HFFc6 (cell line): ENCODE measurements at places on chromosomes 7 and 10. TPM values are rescaled to one million over a fixed set of nuclear protein-coding genes. Genes with fewer than 3 reads are reported as not detected.

NACAD gene
- 6.6 and 9.3 TPM in 2 replicates for total RNA-seq

MRLN gene
- not detected in 3 replicates for total RNA-seq

DNA sequence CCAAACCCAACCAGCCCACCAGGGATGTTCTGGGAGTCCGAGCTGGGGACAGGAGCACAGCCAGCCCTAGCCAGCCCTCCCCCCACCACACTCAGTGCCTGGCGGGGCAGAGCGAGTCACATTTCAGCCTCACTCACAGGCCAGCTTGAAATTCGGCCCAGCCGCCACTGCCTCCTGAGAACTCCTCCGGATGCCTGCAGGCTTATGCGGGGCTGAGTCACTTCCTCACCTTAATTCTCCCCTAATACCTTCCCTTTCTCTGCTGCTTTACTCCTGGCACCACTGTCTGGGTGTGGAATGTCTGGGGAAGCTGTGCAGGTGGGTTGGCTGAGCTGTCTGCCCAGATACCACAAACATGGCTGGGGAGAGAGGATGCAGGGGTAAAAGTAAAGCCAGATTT lies 22.6 kb upstream of the DLG5 start:
- peak overlapping the region; percentile 45 for H3K27ac ChIP-seq
- DNase-seq = peak; percentile 51
- H3K36me3 ChIP-seq = peaks cover 22% of the 10 kb centered on the region
- no peak overlapping the region for H3K4me3 ChIP-seq
- H3K4me1 ChIP-seq = peaks cover 28% of the 10 kb centered on the region

IGFBP1 gene
- total RNA-seq = not detected in 3 replicates

GRCh38 chr10:78062296-78062695 lies 28.6 kb downstream of the RPS24 start:
- H3K36me3 ChIP-seq = no peaks in the 10 kb centered on the region
- H3K27ac ChIP-seq = no peak overlapping the region
- H3K4me3 ChIP-seq = no peak overlapping the region
- no peaks in the 10 kb centered on the region for H3K4me1 ChIP-seq

DNA sequence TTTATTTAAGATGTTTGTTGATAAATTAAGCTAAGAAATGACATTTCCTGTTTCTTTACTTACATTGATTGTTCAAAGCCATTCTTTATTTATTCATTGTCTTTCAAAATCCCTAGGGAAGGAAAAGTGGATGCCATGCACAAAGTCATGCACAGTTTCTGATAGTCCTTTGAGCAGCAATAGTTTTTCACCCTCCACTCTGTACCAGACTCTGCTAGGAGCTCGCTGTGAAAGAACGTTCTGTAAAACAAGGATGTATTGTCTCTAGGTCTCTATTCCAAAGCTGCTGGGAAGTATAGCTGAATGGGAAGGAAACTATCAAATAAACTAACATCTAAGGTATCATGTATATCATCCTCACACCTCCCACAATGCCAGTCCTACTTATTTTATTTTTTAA lies 7.8 kb upstream of the NOC3L start:
- no peaks in the 10 kb centered on the region for H3K36me3 ChIP-seq
- peaks cover 10% of the 10 kb centered on the region for H3K27me3 ChIP-seq
- H3K4me3 ChIP-seq = no peak overlapping the region

GRCh38 chr10:63382066-63382465 lies 83.7 kb downstream of the JMJD1C start:
- peaks cover 16% of the 10 kb centered on the region for H3K36me3 ChIP-seq
- peaks cover 49% of the 10 kb centered on the region for H3K4me1 ChIP-seq
- H3K4me3 ChIP-seq = no peak overlapping the region
- H3K27me3 ChIP-seq = no peaks in the 10 kb centered on the region

- H3K36me3 ChIP-seq = no peaks in the 10 kb centered on the region
- no peak overlapping the region for H3K27ac ChIP-seq
- H3K4me1 ChIP-seq = 0 out of 2 replicates have a peak, but pooled peaks cover 4% of the 10 kb centered on the region
- peaks cover 7% of the 10 kb centered on the region for H3K27me3 ChIP-seq
- no peak overlapping the region for H3K4me3 ChIP-seq
Measured at GRCh38 chr7:5286933-5287332, 4.2 kb downstream of the SLC29A4 start.

DNA sequence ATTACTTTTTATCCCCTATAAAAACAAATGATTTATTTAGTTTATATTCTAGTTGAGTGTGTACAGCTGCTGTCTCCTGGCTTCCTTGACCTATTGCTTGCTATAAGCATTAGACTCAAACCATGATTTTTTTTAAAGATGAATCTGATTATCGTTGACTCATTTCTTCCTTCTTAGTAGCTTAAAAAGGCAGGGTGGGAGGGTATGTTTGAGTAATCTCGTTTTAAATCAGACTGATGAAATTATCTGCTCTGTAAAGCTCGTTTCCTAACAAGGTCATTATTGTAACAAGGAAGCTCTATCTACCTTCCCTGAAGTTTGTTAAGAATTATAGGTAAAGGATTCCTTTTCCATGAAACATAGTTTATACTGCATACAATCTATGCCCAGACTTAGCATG lies 276.3 kb upstream of the KCND2 start:
- no peaks in the 10 kb centered on the region for H3K27me3 ChIP-seq
- no peaks in the 10 kb centered on the region for H3K4me1 ChIP-seq
- H3K4me3 ChIP-seq = no peak overlapping the region
- H3K36me3 ChIP-seq = no peaks in the 10 kb centered on the region
- DNase-seq = no peak

- no peak overlapping the region for H3K27ac ChIP-seq
- no peak overlapping the region for H3K4me3 ChIP-seq
- H3K36me3 ChIP-seq = no peaks in the 10 kb centered on the region
- no peak for DNase-seq
- H3K4me1 ChIP-seq = peaks cover 24% of the 10 kb centered on the region
Measured at GRCh38 chr10:70578371-70578947, 24.1 kb downstream of the PRF1 start.

ZNF804B gene
- total RNA-seq = not detected in 3 replicates

DNA sequence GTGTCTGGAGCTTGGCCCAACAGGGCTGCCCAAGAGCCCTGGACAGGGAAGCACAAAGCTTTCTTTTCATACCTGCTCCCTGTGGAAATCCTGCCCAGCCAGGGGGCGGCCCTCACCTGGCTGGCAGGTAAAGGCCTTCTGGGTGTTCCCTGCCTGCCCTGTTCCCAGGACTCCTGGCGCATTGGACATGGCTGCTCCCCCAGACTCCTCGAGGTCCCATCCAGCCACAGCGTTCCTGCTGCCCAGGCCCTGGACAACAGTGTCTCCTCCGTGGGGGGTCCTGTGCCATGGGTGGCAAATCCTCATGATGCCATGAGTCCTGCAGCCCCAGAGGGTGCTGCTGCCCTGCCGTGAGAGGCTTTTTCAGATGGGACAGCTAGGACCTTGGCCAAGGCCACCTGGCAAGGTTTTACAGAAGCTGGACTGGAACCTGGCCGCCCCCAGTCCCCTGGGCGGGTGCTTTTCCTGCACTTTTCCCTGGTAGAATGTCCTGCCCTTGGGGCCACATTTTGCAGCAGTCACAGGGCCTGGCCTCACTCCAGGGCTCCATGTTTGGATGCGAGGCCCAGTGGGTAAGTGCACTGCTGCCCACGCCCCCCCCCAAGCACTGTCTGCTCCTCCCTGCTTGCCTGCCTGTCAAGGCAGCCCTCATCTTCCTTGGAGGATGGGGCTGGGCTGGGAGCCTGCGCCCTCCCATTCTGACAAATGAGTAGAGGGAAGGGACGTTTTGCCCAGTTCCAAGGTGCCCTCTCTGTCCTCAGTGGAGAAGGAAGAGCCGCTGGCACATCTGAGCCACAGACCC lies 60.7 kb downstream of the LHPP start:
- H3K4me1 ChIP-seq = no peaks in the 10 kb centered on the region
- no peak overlapping the region for H3K27ac ChIP-seq
- H3K4me3 ChIP-seq = no peak overlapping the region
- no peak for DNase-seq
- H3K36me3 ChIP-seq = no peaks in the 10 kb centered on the region
- no peaks in the 10 kb centered on the region; the same call in none of the 2 replicates for H3K27me3 ChIP-seq

DNA sequence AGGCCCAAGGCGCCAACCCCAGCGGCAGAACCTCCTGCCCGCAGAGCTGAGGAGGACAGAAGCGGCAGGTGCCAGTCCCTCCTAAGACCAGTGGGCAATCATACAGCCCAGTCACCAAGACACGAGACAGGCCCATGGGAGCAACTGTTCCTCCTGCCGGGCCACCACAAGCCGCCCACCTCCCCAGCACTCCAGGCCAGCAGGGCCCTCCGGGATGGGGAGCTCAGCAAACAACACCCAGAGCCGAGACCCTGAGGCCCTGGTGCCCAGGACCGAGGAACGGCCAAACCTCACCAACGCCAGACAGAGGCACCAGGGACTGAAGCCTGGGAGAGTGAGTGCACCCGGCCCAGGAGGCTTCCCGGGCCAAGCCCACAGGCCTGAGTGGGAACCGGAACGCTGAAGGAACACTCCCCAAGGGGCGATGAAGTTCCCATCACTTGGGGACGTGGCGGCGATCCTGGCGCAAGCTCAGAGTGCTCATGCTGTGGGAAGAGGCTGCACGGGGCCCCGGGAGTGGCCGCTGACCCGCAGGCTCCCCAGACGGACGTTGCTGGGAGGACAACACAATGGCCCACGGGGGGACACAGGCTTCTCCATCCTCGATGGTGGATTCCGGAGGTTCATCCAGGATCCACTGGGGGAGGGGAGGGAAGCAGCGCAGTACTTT lies 35.1 kb downstream of the GPER1 start:
- peaks cover 10% of the 10 kb centered on the region for H3K36me3 ChIP-seq
- no peaks in the 10 kb centered on the region for H3K4me1 ChIP-seq
- no peaks in the 10 kb centered on the region; the same call in 1 of the 2 replicates for H3K27me3 ChIP-seq
- no peak overlapping the region for H3K4me3 ChIP-seq
- DNase-seq = no peak

- H3K27me3 ChIP-seq = 0 out of 2 replicates have a peak, but pooled peaks cover 2% of the 10 kb centered on the region
- no peak overlapping the region for H3K4me3 ChIP-seq
- no peak overlapping the region for H3K27ac ChIP-seq
- DNase-seq = no peak
Measured at GRCh38 chr7:96016056-96016586, 243.8 kb downstream of the DYNC1I1 start.

DNA sequence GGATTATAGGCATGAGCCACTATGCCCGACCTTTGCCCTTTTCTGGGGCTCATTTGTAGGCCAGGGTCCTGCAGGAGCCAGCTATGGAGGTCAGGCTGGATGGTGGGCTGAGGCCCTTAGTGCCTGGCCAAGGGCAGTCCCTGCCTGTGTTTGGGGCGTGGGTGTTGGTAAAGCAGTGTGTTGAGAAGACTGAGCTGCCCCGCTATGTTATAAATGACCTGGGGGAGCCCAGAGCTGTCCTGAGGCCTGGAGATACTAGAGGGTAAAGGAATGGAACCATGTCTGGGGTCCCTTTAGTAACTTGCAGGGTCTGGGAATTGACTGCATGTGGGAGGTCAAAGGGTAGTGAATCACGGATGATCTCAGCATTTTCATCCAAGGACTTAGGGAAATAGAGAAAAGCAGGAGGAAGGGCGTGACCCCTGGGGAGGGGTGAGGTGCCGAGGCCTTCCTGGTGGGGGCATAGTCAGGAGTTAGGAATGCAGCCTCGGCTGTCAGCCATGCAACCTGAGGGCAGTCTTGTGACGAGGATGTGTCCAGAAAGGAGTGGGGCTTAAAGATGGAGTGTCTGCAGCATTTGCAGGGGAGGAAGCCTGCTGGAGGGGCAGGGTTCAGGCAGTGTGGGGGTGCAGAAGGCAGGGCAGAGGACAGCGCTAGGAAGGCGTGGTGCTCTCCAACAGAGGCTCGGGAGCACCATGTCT lies 31.5 kb downstream of the TMEM248 start:
- H3K27ac ChIP-seq = peak overlapping the region; percentile 73
- H3K4me3 ChIP-seq = peak overlapping the region; percentile 59
- H3K4me1 ChIP-seq = peaks cover 33% of the 10 kb centered on the region
- DNase-seq = peak; percentile 53
- peaks cover 38% of the 10 kb centered on the region for H3K36me3 ChIP-seq
- H3K27me3 ChIP-seq = no peaks in the 10 kb centered on the region; the same call in 1 of the 2 replicates

- no peak for DNase-seq
- no peak overlapping the region for H3K27ac ChIP-seq
- no peak overlapping the region for H3K4me3 ChIP-seq
Measured at GRCh38 chr10:28320090-28320489, 17.2 kb upstream of the MPP7 start.

HGF gene
- total RNA-seq = 0.55 and 4.3 TPM in 2 replicates

- DNase-seq = no peak
- H3K36me3 ChIP-seq = no peaks in the 10 kb centered on the region
- H3K4me3 ChIP-seq = no peak overlapping the region
- no peak overlapping the region for H3K27ac ChIP-seq
Measured at GRCh38 chr7:51025668-51026067, 243.0 kb upstream of the GRB10 start.

- DNase-seq = no peak
- H3K27ac ChIP-seq = no peak overlapping the region
- no peaks in the 10 kb centered on the region for H3K36me3 ChIP-seq
- H3K4me3 ChIP-seq = peak overlapping the region; percentile 60
- H3K4me1 ChIP-seq = peaks cover 4% of the 10 kb centered on the region; the same call in 1 of the 2 replicates
Measured at GRCh38 chr10:18340496-18341051, 200.3 kb downstream of the CACNB2 start.

TAS2R41 gene
- not detected in 2 replicates for total RNA-seq

DNA sequence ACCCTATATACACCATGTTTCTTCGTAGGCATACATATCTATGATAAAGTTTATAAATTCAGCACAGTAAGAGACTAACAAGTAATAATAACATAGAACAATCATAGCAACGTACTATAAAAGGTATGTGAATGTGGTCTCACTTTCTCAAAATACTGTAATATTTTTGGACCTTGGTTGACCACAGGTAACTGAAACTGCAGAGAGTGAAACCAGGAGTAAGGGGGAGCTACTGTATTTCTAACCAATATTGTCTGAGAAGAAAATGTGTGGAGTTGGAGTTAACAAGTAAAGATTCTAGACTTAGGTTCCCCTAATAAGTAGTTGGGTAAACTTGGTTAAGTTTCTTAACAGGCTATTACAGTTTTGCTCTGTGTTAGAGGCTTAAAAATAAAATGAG lies 72.1 kb downstream of the GNAI1 start:
- no peak for DNase-seq
- no peak overlapping the region for H3K4me3 ChIP-seq

DNA sequence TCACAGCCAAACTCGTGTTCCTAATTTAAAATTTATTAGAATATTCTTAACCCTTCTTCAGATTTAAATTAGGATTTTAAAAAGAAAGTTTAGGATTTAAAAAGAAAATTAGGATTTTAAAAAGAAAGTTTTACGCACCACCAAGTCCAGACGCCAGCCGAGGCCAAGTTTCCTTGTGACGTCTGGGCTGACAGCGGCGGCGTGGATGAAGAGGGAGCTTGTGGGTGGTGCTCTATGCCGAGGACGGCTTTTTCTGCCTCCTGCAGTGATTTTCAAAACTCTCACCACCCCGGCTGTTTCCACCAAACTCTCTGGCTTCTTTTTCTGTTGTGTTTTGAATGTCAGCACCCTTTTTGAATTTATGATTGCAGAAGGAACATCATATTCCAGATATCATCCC lies 252.9 kb downstream of the DNAJB6 start:
- H3K36me3 ChIP-seq = peaks cover 7% of the 10 kb centered on the region; the same call in 1 of the 2 replicates
- H3K27me3 ChIP-seq = peaks cover 14% of the 10 kb centered on the region
- DNase-seq = no peak
- no peaks in the 10 kb centered on the region for H3K4me1 ChIP-seq
